Stimulated activated CD4-positive, alpha-beta T cell treated with anti-CD3 and anti-CD28 coated beads, TNF-alpha, amount 100 ng/mL, for 24 hours (primary cell): ENCODE measurements at places on chromosomes 6 and 20.
A peak's percentile ranks its signal among the peaks of the same experiment; 100 is the strongest.

- DNase-seq: no peak
Measured at GRCh38 chr20:18832546-18833200, 19.1 kb downstream of the SCP2D1 start.

DNA sequence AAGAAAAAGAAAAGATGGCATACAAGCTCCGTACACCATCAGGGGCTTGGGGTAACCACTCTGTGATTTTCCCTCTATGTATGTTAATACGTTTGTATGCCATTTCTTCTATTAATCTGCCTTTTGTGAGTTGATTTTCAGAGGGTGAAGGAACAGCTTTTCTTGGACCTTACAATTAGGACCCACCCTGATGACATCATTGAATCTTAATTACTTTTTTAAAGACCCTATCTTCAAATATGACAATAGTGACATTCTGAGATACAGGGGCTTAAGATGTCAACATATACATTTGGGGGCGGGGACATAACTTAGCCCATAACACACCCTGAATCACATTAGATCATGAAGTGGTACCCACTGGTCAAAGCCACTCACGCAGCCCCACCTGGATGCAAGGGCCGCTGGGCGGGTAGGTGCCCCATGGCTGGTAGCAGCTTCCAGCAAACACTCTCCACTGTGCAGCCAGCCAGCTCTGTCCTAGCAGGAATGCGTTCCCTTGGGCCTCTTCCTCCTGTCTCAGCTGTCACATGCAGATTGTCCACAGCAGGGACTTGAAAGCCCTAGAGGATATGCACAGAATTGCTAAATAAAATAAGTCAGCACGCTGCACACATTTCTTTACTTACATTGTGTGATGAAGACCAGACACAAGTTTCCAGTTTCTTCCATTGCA, 74.5 kb downstream of the FOXF2 start:
- DNase-seq: no peak

- no peak for DNase-seq
Measured at GRCh38 chr6:128491610-128492206, 28.7 kb downstream of the PTPRK start.

GRCh38 chr6:152952866-152953509, 29.9 kb downstream of the FBXO5 start:
- DNase-seq: no peak

DNA sequence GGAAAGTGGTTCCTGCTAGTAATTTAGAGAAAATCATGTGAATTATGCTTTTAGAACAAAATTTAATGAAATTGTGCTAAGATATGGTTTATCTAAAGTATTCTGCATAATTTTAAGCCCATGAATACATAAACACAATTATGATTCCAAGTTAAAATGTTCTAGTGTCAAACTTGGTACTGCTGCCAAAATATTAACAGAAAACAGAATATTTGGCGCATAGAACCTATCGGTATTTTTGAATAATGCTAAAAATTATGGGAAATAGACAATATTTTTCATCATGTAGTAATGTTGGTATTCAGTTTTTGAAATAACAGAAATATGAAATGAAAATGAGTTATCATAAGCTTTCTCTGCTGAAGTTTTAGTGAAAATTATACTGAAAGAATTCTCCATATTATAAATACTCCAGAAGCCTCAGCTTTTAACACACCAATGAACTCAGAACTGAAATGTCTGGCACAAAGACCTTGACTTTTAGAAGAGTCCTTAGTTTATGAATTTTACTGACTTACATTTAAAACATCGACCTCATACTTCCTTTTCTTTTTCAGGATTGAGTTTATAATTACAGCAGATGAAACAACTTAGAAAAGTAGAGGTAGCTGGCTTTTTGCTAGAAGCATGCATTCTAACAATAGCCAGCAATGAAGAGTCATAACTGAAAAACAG, 1192.3 kb upstream of the GJE1 start:
- DNase-seq: no peak

GRCh38 chr20:43857932-43858331, 56.7 kb upstream of the TOX2 start:
- DNase-seq: no peak

DNA sequence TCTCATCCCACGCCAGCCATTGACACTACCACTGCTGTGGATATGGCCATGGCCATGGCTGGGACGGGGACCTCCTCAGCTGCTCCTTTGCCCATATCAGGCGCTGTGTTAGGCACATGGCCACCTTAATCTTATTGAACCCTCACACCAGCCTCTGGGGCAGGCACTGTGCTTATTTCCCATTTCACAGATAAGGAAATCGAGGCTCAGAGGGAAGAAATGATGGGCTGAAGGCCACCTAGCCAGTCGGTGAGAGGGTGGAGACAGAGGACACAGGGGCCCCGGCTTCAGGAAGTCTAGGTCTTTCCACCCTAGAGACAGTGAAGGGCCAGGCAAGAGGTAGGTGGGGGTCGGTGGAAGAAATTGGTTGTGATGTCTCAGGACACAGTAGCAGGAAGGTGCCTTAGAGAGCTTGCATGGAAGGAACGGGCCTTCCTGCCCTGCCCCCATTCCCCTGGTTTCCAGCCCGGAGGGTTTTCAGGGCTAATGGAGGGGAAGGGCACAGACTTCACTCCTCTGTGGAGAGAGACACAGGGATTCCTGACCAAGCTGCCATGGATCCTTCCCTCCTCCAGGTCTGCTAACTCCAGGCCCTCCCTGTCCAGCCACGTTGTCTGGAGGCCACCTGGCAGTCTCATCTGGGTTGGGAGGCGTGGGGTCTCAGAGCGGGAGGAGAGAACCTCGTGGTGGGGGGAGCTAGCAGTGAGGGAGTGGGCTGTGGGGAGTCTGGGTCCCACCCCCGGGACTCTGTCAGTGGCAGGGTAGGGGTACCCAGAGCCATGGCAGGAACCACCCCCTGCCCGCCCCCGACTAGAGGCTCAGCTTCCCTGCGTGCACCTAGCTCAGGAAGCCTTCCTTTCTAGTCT, 120.4 kb downstream of the VEGFA start:
- no peak for DNase-seq

DNA sequence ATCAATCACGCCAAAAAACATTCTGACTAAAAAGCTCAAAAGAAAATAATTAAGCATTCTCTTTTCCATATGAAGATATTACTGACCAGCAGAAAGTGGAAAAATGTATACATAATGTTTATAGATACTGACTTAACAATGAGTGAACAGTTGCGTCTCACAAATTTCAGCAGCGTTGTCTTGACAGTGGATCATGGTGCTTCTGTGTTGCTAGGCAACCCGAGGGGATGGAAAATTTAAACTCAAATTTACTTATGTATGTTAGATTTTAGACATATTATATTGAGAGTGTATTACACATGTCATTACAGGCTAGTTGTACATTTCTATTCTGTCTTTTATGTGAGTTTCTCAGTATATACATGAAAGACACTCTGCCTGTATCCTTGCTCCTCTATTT, 110.2 kb downstream of the LAMA2 start:
- no peak for DNase-seq

GRCh38 chr6:86820750-86821149, 116.6 kb upstream of the HTR1E start:
- DNase-seq: no peak

DNA sequence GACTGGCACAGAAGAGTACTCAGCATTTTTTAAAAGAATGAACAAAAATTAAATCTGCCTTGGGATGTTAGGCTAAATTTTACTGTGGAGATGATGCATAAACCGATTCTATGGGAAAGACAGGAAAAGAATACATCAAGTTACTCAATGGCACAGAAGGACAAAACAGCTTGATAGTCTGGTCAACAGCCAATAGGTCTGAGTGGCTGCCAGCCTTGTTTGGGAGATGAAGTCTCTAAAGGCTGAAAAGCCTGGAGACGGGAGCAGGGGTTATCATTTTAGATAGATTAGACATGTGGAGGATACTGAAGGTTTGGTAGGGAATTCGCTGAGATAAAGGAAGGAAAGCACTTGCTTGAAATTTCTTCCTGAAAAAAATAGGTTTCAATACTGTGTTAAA, 56.3 kb upstream of the LAMA2 start:
- no peak for DNase-seq

GRCh38 chr6:56058636-56059035, 183.2 kb upstream of the BMP5 start:
- DNase-seq: no peak

DNA sequence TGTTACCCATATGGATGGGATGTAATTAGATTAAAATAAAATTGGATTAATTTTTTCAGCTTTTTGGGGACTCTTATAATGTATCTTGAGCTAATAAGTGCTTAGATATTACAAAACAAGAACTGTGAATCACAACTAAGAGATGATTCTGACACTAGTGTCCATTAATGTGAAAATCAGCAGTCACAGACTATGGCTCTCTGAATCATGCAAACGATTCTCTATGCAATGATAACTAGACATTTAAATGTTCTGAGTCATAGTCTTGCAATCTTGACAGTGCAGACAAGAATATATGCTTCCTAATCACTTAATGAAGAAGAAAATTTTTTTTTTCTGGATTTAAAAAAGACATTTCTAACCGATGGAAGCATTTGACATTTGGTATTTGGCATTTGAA, 82.2 kb upstream of the OPRM1 start:
- DNase-seq: no peak

DNA sequence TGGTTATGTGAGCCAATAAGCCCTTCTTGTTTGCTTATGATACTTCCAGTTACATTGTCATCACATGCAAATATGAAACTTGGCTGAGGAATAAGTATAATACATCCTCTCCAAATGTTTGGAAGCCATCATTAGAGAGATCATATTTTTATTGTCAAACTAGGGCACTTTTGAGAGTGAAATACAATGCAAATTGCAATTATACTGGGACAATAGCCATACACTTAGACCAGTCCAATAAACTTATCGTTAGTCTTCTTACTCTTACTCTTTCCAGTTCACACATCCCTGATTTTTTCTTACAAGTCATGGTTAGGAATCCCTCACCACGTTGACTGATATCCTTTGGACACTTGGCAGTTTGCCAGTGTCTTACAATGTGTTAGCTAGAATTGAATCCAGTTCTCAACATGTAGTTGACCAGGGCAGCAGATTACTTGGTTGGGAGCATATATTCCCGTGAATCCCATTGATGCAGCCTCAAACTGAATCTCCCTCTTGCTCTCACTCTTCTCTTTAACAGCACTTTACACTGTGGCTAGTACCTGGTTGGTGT, 519.7 kb upstream of the ID4 start:
- no peak for DNase-seq

GRCh38 chr6:144331491-144331969, 46.4 kb downstream of the UTRN start:
- DNase-seq: no peak

DNA sequence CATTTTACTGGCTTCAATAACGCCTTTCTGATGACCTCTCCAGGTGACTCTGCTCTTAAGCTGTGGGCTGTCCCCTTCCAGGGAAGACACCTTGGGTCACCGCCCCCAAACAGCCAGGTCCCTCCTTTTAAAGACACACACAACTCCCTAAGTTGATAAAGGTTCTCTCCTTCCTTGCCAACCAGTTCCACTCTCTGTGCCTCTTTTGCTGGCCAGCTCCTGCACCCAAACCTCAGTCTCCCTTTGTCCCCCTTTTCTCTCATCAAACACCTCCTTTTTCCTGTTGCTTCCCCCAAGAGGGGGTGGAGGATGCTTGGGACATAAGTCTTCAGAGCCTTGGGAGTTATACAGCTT, 1.0 kb downstream of the NCOA6 start:
- DNase-seq: peak; percentile 76

- DNase-seq: no peak
Measured at GRCh38 chr6:147048930-147049329, 155.3 kb upstream of the STXBP5 start.

GRCh38 chr6:116355796-116356195, 15.0 kb upstream of the DSE start:
- DNase-seq: no peak

- peak; percentile 40 for DNase-seq
Measured at GRCh38 chr6:146850238-146850896, 251.6 kb downstream of the ADGB start.

GRCh38 chr6:157885211-157885788, 62.3 kb downstream of the SNX9 start:
- DNase-seq: no peak

DNA sequence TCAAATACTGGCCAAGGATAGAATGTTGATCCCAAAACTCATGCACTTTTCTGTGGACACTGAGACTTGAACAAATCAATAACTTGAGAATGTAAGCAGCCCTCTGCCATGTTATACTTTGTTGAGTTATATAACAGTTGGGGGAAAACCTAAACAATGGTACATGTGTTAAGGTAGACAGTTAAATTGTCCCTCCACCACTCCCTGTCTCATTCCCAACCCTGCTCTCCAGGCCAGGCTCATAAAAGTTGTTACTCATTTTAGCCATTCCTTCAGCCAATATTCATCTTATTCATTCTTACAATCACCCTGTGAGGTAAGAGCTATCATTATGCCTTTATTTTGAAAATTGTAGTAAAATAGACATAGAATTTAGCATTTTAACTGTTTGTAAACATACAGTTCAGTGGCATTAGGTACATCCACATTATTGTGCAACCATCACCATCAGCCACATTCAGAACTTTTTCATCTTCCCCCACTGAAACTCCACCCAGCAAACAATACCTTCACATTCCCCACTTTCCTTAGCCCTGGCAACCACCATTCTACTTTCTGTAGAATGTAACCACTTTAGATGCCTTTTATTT, 38.2 kb upstream of the IER3 start:
- DNase-seq: no peak

GRCh38 chr20:10786678-10787077, 112.9 kb upstream of the JAG1 start:
- no peak for DNase-seq

DNA sequence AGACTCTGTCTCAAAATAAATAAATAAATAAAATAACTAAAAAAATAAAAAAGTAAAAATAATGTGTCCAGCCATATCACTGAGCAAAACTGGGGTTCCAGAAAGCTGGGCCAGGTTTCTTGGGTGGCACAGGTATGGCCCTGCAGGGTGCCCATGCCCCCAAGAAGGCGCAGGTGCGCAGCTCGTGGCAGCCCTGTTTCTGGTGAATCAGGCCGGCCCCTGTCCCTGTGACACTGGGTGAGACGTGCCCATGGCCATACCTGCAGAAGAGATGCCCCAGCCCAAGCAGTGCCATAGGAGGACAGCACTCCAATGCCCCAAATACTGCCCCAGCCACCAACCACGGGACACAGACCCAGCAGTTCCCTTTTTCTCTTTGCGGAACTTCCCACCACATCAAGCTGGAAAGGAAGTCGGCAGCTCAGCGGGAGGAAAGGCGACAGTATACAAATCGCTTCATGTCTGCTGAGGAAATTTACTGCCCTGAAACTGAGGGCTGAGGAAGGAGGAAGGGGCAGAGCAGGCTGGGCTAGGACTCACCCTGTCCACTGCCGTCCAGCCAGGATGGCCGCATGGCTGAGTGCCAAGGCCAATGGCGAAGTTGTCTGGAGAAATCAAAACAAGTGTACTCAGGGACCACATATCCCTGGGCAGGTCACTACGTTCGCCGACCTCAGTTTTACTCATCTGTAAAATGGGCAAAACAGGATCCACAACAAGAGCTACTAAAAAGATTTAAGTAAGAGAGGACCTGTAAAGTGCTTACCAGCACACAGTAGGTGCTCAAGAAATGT, 55.4 kb downstream of the PREX1 start:
- DNase-seq: no peak

DNA sequence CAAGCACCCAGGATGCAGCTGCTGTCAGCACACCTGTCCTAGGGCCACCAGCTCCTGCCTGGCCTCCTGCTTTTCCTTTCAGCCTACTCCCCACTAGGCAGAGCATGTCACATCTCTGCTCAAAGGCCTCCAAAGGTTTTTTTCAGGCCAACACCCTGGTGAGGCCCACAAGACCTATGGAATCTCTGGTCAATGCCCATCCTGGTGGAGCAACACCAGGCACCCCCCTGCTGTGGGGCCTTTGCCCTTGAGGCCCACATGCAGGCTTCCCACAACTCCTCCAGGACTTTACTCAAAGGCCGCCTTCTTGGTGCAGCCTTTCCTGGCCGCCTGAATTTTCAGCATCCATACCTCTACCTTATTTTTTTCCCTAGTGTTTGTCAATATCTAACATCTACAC, 76.9 kb downstream of the SLC23A2 start:
- no peak for DNase-seq
